ENCODE measurements at places on chromosomes 2 and 18. TPM values are rescaled to one million over a fixed set of nuclear protein-coding genes. Genes with fewer than 3 reads are reported as not detected.

- no peak overlapping the region for H3K27ac ChIP-seq
- no peak for DNase-seq
- H3K4me1 ChIP-seq, result no peaks in the 10 kb centered on the region
- H3K36me3 ChIP-seq, result no peaks in the 10 kb centered on the region
- H3K4me3 ChIP-seq, result no peak overlapping the region
Observed at GRCh38 chr2:33432871-33433270, 43.6 kb upstream of the RASGRP3 start.

- DNase-seq, result no peak
- no peak overlapping the region for H3K4me3 ChIP-seq
- no peaks in the 10 kb centered on the region for H3K36me3 ChIP-seq
Observed at GRCh38 chr2:209141142-209141541, 282.7 kb upstream of the MAP2 start.

GRCh38 chr2:20664431-20665242 is 2.3 kb upstream of the GDF7 start:
- H3K27me3 ChIP-seq, result 0 out of 2 replicates have a peak, but pooled peaks cover 14% of the 10 kb centered on the region
- H3K36me3 ChIP-seq, result no peaks in the 10 kb centered on the region
- H3K27ac ChIP-seq, result no peak overlapping the region
- no peak for DNase-seq
- no peak overlapping the region for H3K4me3 ChIP-seq
- H3K4me1 ChIP-seq, result peaks cover 15% of the 10 kb centered on the region

DNA sequence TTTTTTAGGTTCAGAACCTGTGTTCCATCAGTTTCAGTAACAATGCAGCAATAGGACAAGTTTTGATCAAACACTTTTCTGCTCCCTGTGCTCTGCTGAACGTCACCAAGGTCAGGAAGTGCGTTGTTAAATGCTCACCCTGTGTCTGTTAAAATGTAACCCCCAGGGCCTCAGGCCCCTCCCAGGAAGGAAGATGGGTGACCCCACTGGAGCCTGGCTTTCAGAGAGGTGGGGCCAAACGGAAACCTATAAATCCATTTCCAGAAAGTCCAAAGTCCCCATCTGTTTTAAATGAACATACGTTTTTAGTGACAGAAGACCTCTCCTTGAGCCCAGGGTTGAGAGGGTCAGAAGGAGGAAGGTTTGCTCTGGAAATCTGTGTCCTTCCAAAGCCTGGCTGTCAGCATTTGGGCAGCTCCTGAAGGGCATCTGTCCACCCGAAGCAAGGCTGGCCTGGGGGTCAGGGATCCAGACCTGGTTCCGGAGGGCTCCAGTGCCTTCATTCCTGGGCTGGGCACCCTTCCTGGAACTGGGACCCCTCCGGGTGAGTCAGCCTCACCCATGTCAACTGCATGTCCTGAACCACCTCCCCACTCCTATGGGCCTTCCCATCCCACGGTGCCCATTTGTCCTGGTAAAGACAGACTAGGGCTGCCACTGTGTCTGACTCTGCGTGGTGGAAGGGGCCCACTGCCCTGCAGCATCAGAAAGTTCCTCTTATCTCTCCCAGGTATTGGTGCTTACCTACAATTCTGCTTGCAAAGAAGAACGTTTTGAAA is 117.4 kb upstream of the COPS8 start:
- H3K27ac ChIP-seq, result no peak overlapping the region
- H3K27me3 ChIP-seq, result peaks cover 74% of the 10 kb centered on the region
- H3K4me1 ChIP-seq, result peaks cover 5% of the 10 kb centered on the region
- no peaks in the 10 kb centered on the region for H3K36me3 ChIP-seq
- H3K4me3 ChIP-seq, result no peak overlapping the region

DNA sequence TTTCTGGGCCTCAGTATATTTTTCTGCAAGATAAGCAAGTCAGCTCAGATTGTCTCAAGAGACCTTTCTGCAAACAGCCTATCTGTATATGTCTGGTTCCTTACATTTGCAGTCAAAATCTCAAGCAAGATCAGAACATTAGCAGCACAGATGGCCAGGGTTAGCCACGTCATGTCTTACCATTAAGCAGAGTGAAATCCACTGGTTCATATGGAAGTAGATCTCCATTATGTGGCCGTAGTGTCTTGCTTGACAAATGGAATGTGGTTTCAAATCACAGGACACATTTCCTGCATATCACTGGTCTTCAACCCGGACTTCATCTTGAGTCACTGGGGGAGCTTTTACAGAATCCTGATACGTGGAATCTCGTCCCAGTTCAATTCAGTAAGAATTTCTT is 500.2 kb downstream of the FBXO15 start:
- no peak for DNase-seq
- no peaks in the 10 kb centered on the region for H3K27me3 ChIP-seq
- peaks cover 18% of the 10 kb centered on the region for H3K4me1 ChIP-seq
- no peak overlapping the region for H3K4me3 ChIP-seq
- H3K27ac ChIP-seq, result no peak overlapping the region

DNA sequence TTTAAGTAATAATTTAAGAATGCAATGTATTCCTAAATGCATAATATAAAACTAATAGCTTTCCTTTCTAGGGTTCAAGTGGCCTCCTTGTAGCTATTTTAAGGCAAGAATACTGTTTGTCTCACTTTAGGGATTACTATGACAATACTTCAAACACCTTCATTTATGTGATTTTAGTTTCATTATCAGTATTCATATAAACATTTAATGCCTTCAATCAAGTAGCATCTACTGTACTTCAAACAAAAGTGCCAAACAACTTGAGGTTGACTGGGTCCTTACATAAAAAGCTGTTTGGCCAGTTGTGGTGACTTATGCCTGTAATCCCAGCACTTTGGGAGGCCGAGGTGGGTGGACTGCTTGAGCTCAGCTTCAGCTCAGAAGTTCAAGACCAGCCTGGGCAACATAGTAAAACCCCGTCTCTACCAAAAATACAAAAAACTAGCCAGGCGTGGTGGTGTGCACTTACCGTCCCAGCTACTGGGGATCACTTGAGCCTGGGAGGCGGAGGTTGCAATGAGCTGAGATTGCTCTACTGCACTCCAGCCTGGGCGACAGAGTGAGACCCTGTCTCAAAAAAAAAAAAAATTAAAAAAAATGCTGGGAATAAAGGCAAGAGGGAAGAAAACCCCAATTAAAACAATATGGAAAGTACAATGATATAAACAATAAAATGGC is 9.3 kb downstream of the MEX3C start:
- no peaks in the 10 kb centered on the region for H3K4me1 ChIP-seq
- H3K36me3 ChIP-seq, result no peaks in the 10 kb centered on the region
- H3K27ac ChIP-seq, result no peak overlapping the region
- no peaks in the 10 kb centered on the region for H3K27me3 ChIP-seq

KIF5C gene
- total RNA-seq, result 0.23 TPM

SUMO1 gene
- 100 TPM for total RNA-seq
